ENCODE measurements at places on chromosomes 12 and 14.

DNA sequence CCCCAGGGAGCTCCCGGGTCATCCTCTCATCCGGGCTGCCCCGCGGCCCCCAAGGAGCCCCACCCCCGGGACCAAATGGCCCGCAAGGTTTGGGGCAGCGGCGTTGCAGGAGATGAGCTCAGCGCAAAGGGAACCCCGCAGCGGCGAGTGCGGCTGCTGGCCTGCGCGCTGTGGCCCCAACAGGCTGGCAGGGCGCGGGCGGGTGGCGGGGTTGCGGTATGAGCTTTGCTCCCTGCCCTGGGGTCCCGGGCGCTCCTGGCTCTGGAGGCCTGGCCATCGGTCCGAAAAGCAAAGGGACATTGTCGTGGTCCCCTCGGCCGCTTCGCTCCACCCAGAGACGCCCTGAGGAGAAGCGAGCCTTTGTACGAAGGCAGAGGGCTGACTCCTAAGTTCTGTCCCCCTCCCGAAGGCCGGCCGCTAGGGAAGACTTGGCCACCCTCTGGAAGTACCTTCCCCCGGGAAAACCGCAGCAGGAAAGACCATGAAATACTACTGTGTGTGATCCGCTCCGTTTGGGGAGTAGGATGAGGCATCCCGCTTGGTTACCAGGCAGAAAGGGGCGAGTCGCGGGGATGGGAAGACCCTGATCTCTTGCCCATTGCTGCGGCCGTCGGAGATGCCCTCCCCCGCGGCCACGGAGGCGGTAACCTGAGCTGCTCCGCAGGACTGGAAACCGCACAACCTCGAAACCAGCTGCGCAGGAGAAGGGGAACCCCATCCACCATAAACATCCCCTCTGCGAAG, 620 bp upstream of the NID2 start:
- no peak for DNase-seq

DNA sequence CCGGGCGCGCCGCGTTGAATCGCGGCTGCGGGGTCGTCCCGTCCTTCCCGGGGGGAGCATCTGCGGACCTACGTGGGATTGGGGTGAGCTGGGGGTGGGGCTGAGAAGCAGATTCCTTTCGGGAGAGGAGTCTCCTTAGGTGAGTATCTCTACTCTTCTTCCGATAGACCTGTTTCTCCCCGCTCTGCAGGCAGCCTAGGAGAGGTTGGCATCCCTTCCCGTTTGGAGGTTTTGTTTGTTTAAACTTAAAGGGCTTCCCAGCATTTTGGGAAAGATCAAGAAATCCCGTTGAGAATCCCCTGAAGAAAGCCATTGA, 411 bp downstream of the TTLL5 start:
- DNase-seq, result no peak

- DNase-seq, result no peak
Observed at GRCh38 chr12:46221255-46222128, 47.4 kb downstream of the SLC38A1 start.

- no peak for DNase-seq
Observed at GRCh38 chr12:104694711-104695110, 238.0 kb downstream of the CHST11 start.

DNA sequence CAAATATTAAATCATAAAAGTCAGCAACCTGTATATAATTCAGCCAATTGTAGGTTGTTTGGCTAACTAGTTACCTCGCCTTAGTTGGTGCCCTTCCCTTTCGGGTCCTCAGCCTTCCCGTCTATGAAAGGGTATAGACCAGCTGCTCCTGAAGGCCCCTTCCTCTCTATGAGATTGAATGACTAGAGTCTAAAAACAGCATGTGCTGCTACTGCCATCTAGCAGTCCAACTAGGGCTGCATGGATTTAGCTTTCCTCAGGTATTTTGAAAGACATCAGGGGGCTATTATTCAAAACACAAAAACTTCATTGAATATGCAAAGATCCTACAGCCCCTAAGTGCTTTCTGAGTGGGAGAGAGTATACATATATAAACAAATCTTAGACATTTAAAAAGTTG, 37.0 kb upstream of the TMEM263 start:
- DNase-seq, result no peak

- DNase-seq, result no peak
Observed at GRCh38 chr14:103535081-103535890, 6.3 kb downstream of the TRMT61A start.

- DNase-seq, result no peak
Observed at GRCh38 chr14:24308342-24309124, 756 bp upstream of the CIDEB start.

DNA sequence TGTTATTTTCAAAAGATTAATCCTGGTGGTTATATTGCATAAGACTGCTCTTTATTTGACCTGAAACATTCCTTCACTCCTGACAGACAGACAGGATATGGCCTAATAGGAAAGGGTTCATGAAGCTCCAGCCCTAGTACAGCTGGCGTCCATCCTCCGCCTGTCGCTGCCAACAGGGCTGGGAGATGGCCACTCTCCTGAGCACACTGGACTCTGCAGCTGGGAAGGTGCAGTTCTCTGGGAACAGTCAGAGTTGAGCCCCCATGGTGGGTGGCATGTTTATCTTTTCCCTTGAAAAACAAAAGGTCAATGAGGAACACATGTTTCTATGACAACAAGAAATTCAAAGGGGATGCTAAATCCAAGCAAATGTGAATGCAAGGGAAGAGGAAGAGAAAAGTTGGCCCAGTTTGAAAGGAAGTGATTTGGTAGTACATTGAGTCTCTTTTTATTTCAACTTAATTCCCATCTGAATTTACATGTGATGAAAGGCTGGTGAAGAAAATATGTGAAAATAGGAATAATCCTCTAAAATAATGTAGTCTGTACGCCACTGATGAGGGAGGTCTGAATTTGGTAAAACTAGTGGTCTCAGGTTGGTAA, 89.9 kb upstream of the DCN start:
- DNase-seq, result peak; percentile 35

DNA sequence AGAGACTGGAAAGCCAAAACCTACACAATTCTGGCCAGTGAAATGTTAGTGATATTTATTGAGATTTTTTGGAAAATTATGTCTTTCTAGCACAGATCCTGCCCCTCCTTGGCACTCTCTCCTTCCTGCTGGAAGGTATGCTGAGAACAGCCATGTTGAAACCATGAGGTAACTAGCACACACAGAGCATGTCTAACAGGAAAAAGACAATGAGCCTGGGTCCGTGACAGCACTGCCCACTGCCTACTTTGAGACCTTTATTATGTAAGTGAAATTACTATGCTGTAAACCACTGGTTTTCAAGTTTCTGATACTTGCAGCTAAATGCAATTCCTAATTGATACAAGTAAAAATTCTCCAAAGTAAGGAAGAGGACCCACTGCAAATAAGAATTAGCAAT, 81.6 kb upstream of the SINHCAF start:
- DNase-seq, result no peak

DNA sequence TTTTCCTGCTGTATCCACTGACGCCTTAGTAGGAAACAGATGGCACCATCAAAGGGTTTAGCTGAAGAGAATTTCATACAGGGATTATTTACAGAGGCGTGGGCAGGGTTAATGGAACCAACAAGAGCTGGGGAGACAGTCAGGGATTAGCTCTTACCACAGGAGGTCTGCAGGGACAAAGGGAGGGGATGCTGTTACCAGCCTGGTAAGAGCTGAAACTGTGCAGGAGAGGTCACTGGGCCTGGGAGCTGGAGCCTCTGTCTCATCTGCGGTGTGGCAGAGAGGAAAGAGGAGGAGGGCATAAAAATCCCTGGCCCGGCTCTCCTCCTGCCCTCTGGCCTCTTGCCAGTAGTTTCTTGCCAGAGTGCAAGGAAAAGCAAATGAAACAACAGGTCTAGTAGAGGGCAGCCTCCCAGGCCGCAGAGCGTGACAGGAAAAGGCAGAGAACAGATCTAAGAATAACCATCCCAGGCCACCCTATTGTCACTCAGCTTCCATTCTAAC, 18.9 kb upstream of the POC1B start:
- peak; percentile 55 for DNase-seq

DNA sequence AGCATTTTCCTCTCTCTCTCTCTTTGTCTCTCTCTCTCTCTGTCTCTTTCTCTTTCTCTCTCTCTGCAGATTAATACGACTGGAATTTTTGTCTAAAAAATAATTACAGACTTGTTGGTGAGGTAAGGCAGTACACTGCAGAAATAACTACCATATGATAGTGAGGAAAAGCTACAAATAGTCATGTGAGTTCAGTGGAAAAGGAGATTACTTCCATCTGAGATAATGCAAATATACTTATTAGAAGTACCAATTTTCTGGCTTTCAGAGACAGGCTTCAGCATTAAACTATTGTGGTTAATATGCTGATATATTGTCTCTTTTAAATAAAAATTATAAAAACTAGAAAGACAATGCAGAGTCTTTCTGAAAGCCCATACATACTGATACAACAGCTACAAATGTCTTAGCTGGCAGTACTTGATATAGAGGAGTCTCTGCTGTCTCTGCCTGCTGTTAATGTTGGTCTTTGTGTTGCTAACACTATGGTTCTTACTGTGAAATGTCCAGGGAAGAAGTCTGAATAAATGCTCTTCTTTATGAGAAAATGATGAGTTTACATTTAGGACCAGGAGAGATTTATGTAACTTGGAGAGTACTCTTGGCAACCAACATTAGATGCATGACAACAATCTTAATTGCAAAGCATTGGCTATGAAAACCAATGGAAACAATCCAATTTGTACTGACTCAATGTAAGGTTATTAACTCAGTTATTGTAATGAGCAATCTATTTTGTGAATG, 167.0 kb downstream of the LRFN5 start:
- DNase-seq, result no peak

GRCh38 chr12:62517887-62518286, 51.3 kb downstream of the MON2 start:
- DNase-seq, result no peak

GRCh38 chr12:6996040-6996441, 22.2 kb downstream of the LPCAT3 start:
- no peak for DNase-seq

DNA sequence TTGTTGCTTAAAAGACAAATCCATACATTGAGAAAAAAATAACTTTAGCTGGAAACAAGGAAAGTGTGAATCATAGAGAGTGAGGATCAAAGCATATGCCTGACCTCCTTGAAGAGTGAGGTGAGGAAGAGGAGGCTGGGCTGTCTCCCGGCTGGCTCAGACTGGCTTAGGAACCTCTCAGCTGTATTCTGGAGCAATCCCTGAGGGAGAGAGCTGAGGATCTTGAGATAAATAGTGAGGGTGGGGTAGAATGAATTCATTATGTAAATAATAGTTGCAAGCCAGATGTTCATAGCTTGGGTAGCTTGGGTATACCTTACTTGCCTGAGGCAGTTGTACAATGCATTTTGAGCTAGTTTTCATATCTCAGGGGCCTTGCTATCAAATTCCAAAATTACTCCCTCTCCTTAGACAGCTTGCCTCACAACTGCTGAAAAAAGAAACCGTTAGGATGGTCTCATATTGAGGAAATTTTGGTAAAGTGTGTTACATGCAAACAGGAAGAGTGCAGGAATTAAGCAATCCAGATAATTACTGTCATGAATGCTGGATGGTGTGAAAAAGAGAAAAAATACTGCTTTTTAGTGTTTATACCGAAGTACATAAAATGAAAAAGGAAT, 30.5 kb upstream of the SLC15A5 start:
- no peak for DNase-seq

DNA sequence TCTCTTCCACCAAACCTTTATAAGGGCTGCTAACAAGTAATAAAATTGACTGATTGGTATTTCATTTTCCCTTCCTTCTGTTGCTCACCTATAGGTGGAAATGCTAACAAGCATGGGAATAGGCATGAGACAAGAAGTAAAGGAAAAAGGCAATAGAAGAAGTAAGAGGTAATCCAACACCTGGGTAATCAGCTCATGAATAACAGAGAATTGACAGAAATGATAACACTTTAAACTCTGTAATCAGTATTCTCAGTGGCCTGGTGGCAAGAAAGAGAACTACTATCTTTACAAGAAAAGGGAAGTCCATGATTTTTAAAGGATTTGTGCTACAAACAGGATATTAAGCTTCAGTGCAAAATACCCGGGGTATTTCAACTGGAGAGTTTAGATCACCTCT, 737.8 kb downstream of the RERGL start:
- DNase-seq, result no peak

DNA sequence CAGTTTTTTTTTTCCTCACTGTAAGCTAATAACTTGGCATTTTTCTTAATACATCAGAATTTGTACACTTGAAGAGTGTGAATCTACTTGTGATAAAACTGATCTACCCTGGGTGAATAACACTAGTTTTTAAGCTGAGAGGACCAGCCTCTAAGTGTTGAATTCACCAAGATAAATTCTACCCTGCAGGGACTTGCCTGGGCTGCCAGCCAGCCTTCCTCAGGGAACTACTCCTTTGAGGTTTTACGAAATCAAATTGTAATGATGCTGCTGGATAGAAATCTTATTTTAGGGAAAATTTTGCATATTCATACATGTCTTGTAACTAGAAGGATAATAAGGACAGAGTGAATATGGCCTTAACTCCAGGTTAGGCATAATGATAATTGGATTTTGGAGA, 1.9 kb downstream of the MED21 start:
- DNase-seq, result no peak

DNA sequence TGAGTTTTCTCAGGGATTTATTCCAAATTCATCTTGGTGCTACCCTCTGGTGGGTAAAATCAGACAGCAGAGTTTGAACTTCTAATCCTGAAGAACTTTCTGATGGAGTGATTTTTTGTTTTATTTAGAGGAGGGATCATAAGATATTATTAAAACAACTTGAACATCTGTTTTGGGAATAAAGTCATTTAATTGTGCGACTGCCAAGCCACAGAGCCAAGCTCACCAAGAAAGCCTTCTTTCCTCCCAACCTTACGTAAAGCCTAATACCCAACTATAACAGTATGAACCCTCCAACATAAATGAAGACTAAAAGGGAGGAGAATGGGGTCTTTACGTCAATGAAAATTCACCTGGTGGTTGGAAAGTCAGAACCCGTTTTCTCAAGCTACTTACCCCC, 205.5 kb upstream of the IGF1 start:
- DNase-seq, result no peak

GRCh38 chr14:41950428-41951151, 343.9 kb downstream of the LRFN5 start:
- DNase-seq, result no peak

DNA sequence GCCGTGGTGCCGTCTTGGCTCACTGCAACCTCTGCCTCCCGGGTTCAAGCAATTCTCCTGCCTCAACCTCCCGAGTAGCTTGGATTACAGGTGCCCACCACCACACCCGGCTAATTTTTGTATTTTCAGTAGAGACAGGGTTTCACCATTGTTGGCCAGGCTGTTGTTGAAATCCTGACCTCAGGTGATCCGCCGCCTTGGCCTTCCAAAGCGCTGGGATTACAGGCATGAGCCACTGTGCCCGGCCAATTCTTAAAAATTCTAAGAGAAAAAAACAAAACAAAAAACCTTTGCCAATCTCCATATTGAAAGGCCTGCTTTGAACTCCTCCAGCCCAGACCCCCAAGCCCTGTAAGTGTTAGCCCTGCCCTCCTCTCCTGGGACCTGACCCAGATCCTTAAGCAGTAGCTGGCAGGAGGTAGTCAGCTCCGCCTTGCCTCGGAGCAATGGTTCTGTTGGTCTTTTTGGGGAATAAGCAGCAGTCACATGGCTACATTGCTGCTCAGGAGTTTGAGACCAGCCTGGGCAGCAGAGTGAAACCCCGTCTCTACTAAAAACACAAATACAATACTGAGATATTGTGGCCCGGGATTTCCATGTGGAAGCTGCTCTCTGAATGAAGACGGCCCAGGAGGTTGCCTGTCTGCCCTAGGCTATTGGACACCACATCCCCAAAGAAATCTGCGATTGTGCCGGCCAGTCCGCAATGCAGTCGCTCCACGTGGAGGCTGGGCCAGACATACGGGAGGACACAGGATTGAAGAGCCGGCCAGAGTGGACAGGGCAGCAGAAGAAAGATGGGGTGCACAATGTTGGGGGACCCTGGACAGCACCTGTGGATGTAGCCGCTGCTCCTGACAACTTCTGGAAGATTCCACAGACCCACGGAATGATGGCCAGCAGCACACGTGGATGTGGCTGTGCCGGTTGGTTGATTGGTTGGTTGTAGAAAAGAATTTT, 28.8 kb upstream of the BEGAIN start:
- DNase-seq, result no peak

Measured in HFF-Myc (cell line).